ENCODE measurements at places on chromosomes 6 and 20.

- DNase-seq: no peak
Observed at GRCh38 chr6:133396233-133396983, 155.3 kb downstream of the EYA4 start.

- no peak for DNase-seq
Observed at GRCh38 chr6:92275150-92275549, 1144.2 kb downstream of the EPHA7 start.

DNA sequence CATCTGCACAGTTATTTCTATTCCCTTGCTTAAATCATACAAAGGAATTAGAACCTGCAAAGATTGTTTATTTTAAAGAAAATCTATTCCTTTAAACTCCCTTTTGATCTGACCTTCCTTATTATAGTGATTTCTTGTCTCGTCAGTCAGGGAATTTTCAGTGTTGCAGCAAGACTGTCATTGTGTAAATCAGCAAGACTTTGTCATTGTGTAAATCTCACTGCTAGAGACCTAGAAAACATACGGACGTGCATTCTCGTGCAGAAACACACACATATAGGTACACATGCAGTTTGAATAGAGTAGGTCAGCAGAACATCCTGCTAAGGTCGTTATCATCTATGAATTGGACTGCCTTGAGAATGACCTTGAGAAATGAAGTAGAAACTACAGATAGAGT lies 6.2 kb upstream of the SGK1 start:
- DNase-seq: no peak

DNA sequence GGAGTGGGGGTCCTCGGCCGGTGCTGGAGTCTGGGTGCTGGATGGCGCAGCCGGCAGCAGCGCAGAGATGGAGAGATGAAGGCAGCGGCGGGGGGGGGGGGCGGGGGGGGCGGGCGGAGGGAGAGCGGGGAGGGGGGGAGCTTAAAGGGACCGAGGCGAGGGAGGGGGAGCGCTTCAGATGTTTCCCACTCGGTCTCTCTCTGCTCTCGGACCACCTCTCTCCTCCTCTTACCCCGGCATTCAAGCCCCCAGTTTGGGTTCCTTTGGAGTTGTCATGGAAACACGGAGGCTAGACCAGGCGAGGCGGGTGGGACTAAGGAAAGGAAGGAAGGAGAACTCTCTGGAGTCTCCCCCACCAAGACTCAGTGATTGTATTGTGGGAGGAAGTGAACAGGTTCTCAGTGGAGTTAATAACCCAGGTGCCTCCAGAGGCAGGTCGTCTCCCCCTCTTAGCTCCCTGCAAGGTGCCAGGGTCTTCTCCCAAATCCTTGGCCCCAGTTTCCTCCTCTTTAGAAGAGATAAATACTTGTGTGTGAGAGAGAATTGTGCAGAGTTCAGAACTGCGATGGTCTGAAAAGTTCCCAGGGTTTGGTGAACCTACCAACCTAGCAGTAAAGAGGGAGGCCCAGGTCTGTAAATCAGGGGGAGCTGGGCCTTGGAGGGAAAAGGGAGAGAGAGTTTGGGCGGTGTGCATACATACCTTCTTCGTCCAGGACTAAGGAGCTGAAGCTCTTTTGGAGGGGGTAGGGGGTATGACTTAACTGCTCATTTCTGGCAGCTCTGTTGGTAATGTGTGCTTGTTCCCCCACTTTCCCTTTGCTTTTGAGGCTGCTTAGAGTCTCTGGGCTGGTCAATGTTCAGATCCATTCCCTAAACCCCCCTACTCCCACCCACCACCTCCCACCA lies at the start of gene PRRT1:
PRRT1 (minus strand) TSS at position 77 of the 906 bp plus-strand sequence. CDS start 112 bp downstream, outside the sequence.
- no peak for DNase-seq

DNA sequence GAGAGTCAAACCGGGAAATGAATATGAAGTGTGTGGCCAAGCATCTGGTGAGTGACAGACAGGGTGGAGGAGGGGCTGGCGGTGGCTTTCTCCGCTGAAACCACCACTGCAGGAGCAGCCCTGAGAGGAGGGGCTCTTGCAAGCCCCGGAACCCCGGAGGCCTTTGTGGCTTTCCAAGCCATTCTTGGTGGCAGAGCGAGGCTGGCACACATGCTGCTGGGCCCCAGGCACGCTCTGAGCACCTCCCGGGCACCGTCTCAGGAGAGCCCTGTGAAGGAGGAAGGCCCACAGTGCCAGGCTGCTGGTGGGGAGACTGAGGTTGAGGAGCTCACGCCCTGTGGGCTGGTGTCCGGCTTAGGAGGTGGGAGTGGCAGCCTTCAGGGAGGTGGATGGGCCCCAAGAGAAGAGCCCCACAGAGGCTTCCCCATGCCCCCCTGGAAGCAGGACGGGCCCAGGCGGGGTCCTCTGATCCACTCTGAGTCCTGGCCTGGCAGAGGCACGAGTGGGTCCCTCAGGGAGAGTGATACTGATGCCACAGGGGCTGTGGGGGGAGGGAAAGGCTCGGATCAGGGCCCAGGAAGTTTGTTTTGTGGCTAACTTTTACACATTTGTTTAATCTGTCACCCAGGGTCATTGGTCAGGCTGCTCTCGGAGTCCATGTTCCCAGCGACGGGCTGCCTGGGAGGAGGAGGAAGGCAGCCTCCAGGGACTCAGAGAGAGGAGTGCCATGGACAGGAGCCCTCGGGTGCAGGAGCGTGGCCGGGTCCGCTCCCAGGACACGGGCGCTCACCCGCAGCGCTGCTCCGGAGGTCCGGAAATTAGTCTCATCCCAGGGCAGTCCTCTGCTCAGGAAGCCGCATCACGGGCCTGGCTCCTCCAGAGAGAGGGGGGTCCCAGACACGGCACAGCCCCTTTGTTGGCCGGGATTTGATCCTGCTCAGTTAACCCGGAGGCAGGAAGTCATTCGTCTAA lies 170.7 kb downstream of the ERMARD start:
- DNase-seq: no peak

- DNase-seq: no peak
Observed at GRCh38 chr6:32655203-32655710, 11.2 kb downstream of the HLA-DQB1 start.

- DNase-seq: no peak
Observed at GRCh38 chr6:150235218-150235617, 92.4 kb downstream of the PPP1R14C start.

- DNase-seq: no peak
Observed at GRCh38 chr20:40390654-40391053, 298.4 kb downstream of the MAFB start.

DNA sequence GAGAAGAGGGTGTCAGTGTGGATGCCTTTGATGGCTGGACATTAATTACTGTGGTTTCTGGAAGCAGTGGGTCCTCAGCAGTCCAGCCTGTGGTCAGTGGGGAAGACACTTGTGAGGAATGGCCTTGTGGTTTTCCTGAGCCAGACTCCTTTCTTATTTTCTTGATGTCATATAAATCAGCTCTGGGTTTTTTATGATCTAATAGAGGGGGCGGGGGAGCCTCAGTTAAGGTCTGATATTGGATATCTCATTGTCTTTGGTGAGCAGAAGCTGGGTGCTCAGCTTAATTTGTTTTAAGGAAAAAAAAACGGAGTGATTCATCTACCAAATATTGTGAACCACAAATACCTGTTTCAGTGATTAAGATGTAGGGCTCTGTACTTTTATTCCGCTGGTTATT lies 62.1 kb downstream of the OTOR start:
- no peak for DNase-seq

DNA sequence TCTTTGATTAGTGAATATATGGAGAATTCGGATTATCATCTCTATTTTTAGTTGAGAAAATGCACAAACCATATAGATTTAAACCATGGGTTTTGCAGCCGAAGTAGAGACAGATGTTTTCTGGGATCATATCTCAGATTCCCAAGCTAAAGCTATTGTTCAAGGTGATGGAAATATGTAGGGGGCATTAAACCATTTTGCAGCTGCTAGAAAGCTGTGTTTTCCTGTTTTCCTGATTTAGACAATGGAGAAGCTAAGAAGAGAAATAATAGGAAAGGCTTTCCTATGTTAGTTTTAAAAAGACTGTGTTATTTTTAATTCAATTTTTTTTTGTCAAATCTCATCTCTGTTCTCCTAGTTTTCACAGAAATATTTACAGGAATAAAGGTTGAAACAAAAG lies 6.2 kb downstream of the CD93 start:
- DNase-seq: no peak

- DNase-seq: no peak
Observed at GRCh38 chr6:5998711-5999687, 7.7 kb downstream of the NRN1 start.

- no peak for DNase-seq
Observed at GRCh38 chr6:13395272-13396237, 67.2 kb upstream of the TBC1D7 start.

GRCh38 chr6:1129131-1129530 lies 182.8 kb upstream of the FOXQ1 start:
- DNase-seq: no peak

- no peak for DNase-seq
Observed at GRCh38 chr6:136104556-136104955, 145.6 kb downstream of the MTFR2 start.

DNA sequence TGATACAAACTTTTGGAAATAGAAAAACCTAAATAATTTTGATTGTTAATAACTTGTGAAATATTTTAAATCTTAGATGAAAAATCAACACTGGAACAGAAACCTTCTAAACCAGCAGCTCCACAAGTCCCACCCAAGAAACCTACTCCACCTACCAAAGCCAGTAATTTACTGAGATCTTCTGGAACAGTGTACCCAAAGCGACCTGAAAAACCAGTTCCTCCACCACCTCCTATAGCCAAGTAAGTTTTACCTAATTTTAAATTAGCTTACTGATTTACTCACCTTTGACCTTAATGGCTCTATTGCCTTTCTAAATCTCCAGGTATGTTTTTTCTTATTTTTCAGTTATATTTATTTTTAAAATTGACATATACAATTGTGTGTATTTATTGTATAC lies 102.6 kb upstream of the ADGRF4 start:
- DNase-seq: no peak

GRCh38 chr20:35319192-35319870 lies 27.1 kb upstream of the FAM83C start:
- no peak for DNase-seq

DNA sequence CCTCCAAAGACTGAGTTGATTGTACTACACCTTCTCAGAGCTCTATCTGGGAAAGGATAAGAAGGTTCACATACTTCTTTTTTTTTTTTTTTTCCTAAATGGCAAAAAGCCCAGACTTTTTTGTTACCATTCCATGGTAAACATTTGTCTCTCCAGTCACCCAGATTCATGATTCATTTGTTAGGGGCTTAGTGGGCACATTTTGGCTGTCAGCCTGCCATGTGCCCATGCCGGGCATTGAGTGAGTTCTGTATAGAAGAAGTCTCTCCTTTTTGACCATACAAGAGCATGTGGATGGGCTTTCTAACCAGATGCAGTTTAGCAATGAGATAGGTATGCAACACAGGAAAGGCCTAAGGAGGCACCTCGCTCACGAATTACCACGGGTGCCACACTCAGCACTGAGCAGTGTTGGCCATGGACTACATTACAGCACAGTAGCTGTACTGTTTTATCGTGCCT lies 447.5 kb upstream of the HSF2 start:
- DNase-seq: no peak

- DNase-seq: no peak
Observed at GRCh38 chr6:99241905-99242534, 107.5 kb downstream of the FAXC start.

- DNase-seq: no peak
Observed at GRCh38 chr6:36961441-36962435, 7.2 kb downstream of the PI16 start.

GRCh38 chr6:3623451-3624249 lies 127.9 kb downstream of the PXDC1 start:
- no peak for DNase-seq

- no peak for DNase-seq
Observed at GRCh38 chr20:59948828-59949720, 8.9 kb downstream of the FAM217B start.

DNA sequence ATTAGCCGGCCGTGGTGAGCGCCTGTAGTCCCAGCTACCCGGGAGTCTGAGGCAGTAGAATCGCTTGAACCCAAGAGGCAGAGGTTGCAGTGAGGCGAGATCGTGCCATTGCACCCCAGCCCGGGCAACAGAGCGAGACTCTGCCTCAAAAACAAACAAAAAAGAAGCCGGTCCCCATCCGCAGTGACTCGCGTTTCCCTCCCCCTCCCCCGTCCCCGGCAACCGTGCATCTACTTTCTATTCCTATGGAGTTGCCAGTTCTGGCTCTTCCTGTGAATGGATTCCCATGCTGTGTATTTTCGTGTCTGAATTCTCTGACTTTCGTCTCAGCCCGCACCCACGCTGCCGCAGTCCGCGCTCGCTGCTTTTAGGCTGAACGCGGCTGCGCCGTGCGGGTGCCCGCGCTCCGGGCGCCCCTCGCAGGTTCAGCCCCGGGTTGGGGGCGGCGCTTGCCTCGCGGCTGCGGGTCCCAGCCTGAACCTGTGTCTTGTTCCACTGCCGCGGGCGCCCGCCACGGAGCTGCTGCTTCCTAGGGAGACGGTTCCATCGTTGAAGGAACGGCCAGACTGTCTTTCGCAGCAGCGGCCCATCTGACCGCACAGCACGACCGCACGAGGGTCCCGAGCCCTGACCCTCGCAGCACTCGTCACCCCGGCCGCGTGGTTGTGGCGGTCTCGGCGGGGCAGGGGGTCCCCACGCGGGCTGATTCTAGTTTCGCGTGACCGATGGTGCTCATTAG lies 1.1 kb upstream of the MRGBP start:
- no peak for DNase-seq

DNA sequence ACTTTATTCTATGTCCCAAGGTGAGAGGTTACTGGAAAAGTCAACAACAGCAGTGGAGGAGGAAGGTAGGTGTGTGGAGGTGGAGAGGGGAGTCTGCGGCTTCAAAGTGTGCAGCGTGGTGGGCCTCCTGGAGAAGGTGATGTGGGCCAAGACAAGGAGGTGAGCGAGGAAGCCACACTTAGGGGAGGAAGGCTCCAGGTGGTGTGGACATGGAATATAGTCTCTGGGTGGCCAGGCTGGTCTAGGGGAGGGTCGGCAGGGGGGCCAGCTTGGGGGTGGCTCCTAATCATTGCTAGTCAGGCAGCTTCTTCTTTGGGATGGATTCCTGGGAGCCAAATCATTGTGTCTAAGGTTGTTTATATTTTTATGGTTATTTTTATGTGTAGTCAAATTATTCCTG lies 111.5 kb upstream of the CDH4 start:
- DNase-seq: no peak

DNA sequence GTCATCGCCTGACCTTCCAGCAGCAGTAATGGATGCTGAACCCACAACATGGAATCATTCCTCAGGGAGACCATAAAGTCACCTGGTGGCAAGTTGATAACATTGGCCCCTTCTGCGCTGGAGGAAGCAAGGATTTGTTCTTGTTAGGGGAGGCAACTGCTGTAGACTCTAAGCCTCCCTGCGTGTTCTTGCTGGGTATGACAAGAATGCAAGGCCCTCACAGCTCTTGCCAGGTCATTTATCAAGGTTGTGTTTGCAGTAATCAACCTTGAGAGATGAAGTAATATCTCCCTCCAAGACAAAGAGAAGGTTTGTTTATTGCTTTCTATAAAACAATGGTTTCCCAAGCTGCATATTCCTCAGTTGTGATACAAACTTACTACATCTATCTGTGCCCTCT lies 80.9 kb downstream of the PERP start:
- no peak for DNase-seq

DNA sequence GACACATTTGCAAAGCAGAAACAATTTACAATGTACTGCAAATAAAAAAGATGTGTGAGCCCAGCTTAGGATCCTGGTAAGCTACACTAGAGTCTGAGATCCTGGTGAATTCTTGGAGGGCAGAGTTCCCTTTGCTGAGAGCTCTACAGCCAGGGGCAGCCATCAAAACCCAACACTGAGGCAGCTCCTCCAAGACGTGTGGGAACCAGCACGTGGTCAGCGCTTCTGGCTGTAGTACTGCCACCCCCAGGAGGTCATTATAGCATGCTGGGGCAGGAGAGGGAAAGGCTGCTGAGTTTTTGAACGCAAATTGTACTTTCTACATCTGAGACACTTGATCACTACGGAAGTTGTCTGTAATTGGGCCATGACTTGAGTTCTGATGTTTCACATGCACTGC lies 131.5 kb downstream of the INSM1 start:
- no peak for DNase-seq

Measured in cortex of kidney (tissue), 1 donor.